Activated CD8-positive, alpha-beta memory T cell treated with anti-CD3 and anti-CD28 coated beads, Interleukin-2, amount 10 ng/mL, durations not matched to agents 7 days and 5 days (primary cell): ENCODE measurements at places on chromosomes 7 and 10. TPM values are rescaled to one million over a fixed set of nuclear protein-coding genes. Genes with fewer than 3 reads are reported as not detected.

Gene KIAA1549
- total RNA-seq: 1.1 TPM

Gene SLC39A12
- total RNA-seq: not detected

Gene SLC13A4
- not detected for total RNA-seq

Gene KCNIP2
- total RNA-seq: 1.6 TPM

Gene EN2
- not detected for total RNA-seq

Gene NPSR1
- not detected for total RNA-seq

Gene SPDYE5
- total RNA-seq: not detected

Gene FBXO24
- total RNA-seq: 1.3 TPM

DNA sequence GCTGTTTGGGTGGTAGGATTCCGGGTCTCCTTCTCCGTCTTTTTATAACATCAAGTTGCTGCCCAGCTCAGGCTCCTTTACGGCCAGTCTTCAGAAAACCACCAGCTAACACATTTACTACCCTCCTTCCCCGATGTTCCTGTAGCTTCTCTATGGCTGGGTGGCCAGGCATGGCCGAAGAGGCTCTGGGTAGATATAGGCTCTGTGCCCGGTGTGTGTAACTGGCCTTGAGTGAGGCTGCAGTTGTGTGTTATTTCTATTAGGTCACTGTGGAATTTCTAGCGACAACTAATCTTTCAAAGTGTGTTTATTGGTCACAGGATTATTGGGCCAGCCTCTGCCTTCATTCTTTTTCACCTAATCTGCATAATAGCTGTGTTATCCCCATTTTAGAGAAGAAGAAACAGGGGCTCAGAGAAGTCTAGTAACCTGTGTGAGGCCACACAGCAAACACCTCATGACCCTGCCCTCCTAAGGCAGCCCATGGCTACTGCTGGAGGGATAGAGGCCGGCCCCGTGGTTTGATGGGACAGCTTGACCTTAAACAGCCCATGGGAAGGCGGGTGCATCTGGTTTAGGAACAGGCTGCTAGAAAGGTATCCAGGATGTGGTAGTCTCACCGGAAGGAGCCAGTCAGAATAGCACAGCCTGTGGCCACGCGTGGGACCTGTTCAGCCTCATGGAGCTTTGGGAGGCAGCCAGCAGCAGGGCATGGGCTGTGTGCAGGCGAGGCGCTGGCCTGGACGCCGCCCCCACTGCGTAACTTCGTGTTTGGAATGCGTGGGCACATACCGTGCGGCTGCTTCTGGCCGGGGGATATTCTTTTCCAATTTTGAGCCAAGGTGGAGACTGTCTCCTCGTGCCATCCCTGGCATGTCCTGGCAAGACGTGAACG lies 29.7 kb downstream of the HTRA1 start:
- DNase-seq: peak; percentile 84
- H3K4me1 ChIP-seq: peaks cover 23% of the 10 kb centered on the region
- no peak overlapping the region for H3K27ac ChIP-seq
- no peak overlapping the region for H3K4me3 ChIP-seq

DNA sequence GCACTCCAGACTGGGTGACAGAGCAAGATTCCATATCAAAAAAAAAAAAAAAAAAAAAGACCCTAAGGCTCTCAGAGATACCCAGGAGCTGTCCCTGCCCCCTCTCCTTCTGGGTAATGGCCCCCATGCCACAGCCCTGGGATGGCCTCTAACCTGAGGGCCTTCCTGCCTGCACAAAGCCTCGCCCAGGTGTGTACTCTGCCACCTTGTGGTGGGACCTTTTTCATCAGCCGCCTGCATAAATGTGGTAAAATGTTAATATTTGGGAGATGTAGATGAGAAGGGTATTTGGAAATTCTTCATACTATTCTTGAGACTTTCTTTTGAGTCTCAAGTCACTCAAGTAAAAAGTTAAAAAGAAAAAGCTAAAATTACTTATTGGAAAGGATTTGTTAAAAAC lies 46.3 kb upstream of the RNF216 start:
- H3K27ac ChIP-seq: no peak overlapping the region
- peak; percentile 62 for DNase-seq
- no peaks in the 10 kb centered on the region for H3K36me3 ChIP-seq
- H3K4me3 ChIP-seq: no peak overlapping the region
- H3K27me3 ChIP-seq: no peaks in the 10 kb centered on the region

DNA sequence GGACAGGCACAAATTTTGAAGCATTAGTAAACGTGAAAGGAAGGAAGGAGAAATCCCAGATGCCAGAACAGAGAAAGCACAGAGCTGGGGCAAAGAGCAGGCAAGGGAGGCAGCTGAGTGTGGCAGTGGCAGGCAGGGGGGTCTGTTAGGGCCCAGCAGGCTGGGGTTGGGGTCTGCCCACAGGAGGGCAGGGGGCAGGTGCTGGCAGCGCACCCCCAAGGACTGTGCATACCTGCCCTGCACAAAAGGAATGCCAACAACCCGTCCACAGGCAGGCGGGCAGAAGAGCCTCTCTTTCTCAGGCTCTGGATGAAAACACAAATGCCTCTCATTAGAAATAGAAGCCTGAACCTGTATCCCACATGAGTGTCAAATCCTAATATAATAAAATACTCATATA lies 552.3 kb downstream of the PTPRN2 start:
- H3K36me3 ChIP-seq: no peaks in the 10 kb centered on the region
- no peaks in the 10 kb centered on the region for H3K4me1 ChIP-seq
- no peak overlapping the region for H3K4me3 ChIP-seq
- no peak overlapping the region for H3K27ac ChIP-seq
- no peaks in the 10 kb centered on the region for H3K27me3 ChIP-seq

- H3K27ac ChIP-seq: no peak overlapping the region
- H3K27me3 ChIP-seq: peaks cover 18% of the 10 kb centered on the region
- H3K4me3 ChIP-seq: no peak overlapping the region
- DNase-seq: no peak
- no peaks in the 10 kb centered on the region for H3K4me1 ChIP-seq
These were observed 24.5 kb downstream of the VSTM4 start for GRCh38 chr10:49090696-49091380.

GRCh38 chr7:138816650-138817049 lies 18.7 kb upstream of the ATP6V0A4 start:
- peak overlapping the region; percentile 2 for H3K27ac ChIP-seq
- peaks cover 31% of the 10 kb centered on the region for H3K4me1 ChIP-seq
- H3K36me3 ChIP-seq: peaks cover 1% of the 10 kb centered on the region
- H3K4me3 ChIP-seq: no peak overlapping the region
- H3K27me3 ChIP-seq: no peaks in the 10 kb centered on the region

DNA sequence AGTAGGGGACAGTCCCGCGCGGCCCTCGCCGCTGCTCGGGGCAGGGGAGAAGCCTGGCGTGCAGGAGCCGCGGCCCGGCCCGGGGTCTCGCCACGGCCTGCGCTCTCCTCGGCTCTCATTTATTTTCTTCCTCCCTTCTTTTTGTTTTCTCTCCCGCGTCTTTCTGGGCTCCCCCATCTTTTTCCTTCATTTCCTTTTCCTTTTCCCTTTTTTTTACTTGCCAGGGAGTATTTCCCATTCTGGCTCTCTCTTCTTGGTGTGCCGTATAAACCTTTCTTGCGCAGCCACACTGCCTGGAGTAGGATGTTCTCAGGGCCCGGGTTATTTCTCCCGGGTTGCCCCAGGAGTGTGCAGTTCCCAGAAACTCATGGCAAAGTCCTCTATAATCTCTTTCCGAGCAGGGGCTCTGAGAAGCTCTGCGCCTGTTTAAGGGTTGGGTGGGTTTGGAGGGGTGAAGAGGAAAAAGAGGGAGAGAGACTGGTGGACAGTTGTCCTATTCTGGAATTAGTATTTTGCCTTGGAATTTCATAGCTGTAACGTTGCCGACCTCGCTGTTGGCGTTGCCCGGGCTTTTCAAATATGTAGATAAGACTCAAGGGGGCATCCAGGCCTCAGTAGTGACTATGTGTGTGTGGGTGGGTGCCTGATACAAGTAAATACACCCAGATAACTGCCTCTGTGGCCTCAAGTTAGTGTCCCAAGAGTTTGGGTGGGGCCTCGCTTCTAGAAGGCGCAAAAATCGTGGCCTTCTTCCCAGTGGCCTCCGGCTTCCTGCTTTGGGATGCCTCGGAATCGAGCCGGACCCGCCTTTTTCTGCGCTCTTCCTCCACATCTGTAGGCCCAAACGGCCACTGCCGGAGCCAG lies 4.3 kb upstream of the ZNF503 start:
- DNase-seq: no peak
- H3K4me3 ChIP-seq: no peak overlapping the region
- H3K4me1 ChIP-seq: peaks cover 28% of the 10 kb centered on the region
- H3K36me3 ChIP-seq: peaks cover 2% of the 10 kb centered on the region

GRCh38 chr10:16752099-16752498 lies 65.1 kb downstream of the RSU1 start:
- H3K27ac ChIP-seq: no peak overlapping the region
- no peaks in the 10 kb centered on the region for H3K4me1 ChIP-seq
- H3K27me3 ChIP-seq: no peaks in the 10 kb centered on the region
- peaks cover 15% of the 10 kb centered on the region for H3K36me3 ChIP-seq

- H3K27ac ChIP-seq: no peak overlapping the region
- DNase-seq: no peak
- peaks cover 45% of the 10 kb centered on the region for H3K27me3 ChIP-seq
- peaks cover 13% of the 10 kb centered on the region for H3K4me1 ChIP-seq
These were observed 1.5 kb downstream of the RET start for GRCh38 chr10:43078175-43078985.

DNA sequence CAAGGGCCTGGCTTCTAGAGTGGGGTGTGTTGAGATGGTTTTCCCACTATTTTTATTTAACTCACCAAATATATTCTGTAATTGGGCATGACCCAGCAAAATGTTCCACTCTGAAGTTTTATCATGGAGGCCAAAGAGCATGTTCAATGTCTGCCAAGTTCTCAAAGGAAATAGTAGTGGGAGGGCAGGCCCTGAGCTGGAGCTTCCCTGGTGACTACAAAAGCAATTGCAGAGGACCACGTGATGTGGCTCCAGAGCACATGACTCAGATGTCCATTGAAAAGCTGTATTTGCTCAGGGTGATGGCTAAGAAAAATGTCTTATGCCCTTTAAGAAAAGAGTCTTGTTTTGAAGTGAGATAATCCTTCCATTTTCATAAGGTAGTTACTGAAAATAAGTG lies 1024.8 kb downstream of the LRMDA start:
- no peak overlapping the region for H3K4me3 ChIP-seq
- H3K27me3 ChIP-seq: no peaks in the 10 kb centered on the region
- no peak for DNase-seq
- H3K27ac ChIP-seq: no peak overlapping the region
- H3K36me3 ChIP-seq: no peaks in the 10 kb centered on the region

- H3K36me3 ChIP-seq: no peaks in the 10 kb centered on the region
- no peak overlapping the region for H3K4me3 ChIP-seq
- H3K27ac ChIP-seq: no peak overlapping the region
- no peak for DNase-seq
- H3K4me1 ChIP-seq: peaks cover 1% of the 10 kb centered on the region
These were observed 13.8 kb upstream of the ECHDC3 start for GRCh38 chr10:11728353-11728752.

GRCh38 chr10:31599626-31600504 lies 280.8 kb downstream of the ZEB1 start:
- no peak overlapping the region for H3K27ac ChIP-seq
- H3K4me1 ChIP-seq: peaks cover 19% of the 10 kb centered on the region
- H3K4me3 ChIP-seq: no peak overlapping the region
- no peak for DNase-seq
- H3K27me3 ChIP-seq: peaks cover 18% of the 10 kb centered on the region

GRCh38 chr10:47402641-47403301 lies 18.7 kb upstream of the ZNF488 start:
- no peaks in the 10 kb centered on the region for H3K36me3 ChIP-seq
- H3K27me3 ChIP-seq: peaks cover 15% of the 10 kb centered on the region
- no peak overlapping the region for H3K27ac ChIP-seq
- no peak overlapping the region for H3K4me3 ChIP-seq
- DNase-seq: peak; percentile 27
- no peaks in the 10 kb centered on the region for H3K4me1 ChIP-seq

DNA sequence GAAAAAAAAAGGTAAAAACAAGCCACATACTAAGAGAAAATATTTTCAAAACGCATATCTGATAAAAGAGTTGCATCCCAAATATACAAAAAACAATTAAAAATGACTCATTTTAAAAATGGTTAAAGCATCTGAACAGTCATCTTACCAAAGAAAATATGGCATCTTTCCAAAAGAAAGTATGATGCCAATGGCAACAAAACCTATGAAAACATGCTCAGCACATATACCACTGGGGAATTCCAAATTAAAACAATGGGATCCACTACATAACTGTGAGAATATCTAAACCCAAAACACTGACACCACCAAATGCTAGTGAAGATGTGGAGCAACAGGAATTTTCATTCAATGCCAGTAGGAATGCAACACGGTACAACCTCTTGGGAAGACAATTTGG lies 39.3 kb downstream of the VSTM2A start:
- no peaks in the 10 kb centered on the region for H3K36me3 ChIP-seq
- no peaks in the 10 kb centered on the region for H3K4me1 ChIP-seq
- H3K4me3 ChIP-seq: no peak overlapping the region
- no peak overlapping the region for H3K27ac ChIP-seq
- no peak for DNase-seq
